WTC11 (cell line): ENCODE measurements at places on chromosomes 5 and 9. TPM values are rescaled to one million over a fixed set of nuclear protein-coding genes. Genes with fewer than 3 reads are reported as not detected.

The FSTL4 gene
- total RNA-seq, result 5.0 to 6.6 TPM (median 6.1 TPM) in 3 replicates

The MEGF10 gene
- total RNA-seq, result 17.9 to 24.5 TPM (median 20.8 TPM) in 3 replicates

DNA sequence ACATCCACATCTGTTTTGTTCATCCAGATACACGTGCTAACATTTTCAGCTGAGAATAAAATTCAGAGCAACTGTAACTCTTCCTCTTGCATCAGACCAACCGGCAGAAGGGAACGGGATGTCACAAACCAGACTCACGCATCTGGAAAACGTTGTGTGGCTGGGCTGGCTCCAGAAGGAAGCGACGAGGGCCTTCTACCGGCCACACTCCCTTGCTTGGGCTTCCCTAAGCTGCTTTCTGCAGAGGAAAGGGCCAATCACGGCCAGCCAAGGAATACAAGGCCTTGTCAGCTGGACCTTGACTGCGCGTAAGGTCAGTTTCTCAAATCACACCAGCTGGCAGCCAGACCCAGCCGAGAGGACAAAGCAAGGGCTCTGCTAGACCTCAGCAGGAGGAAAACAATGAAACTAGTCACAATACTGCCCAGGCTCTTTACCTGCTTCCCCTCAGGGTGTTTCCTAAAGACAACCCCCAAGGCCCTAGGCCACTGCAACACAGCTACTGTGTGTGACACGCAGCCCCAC is 106.1 kb downstream of the THBS4 start:
- H3K4me3 ChIP-seq, result peak overlapping the region; percentile 40
- H3K4me1 ChIP-seq, result peaks cover 82% of the 10 kb centered on the region
- peak overlapping the region; percentile 100 for H3K27ac ChIP-seq
- H3K27me3 ChIP-seq, result no peaks in the 10 kb centered on the region
- peaks cover 22% of the 10 kb centered on the region for H3K36me3 ChIP-seq
- DNase-seq, result peak; percentile 72

DNA sequence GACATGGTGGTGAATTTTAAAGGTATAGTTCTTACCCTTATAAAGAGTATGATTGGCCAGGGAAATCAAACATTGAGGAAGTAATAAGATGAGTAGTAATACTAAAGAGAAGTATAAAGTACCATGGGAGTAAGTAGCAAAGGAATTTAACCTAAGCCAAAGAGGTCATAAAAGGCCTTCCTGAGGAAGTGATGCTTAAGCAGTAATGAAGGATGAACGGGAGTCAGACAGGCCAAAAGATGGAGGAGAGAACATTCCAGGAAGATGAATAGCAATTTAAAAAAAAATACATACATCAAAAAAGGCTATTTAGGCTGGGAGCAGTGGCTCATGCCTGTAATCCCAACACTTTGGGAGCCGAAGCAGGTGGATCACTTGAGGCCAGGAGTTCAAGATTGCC is 29.0 kb downstream of the KLHL3 start:
- H3K27me3 ChIP-seq, result no peaks in the 10 kb centered on the region
- H3K4me1 ChIP-seq, result no peaks in the 10 kb centered on the region
- no peak overlapping the region for H3K4me3 ChIP-seq
- no peak overlapping the region for H3K27ac ChIP-seq
- no peak for DNase-seq

GRCh38 chr5:137800700-137801411 is 46.7 kb upstream of the HNRNPA0 start:
- H3K4me3 ChIP-seq, result no peak overlapping the region
- no peak overlapping the region for H3K27ac ChIP-seq
- H3K36me3 ChIP-seq, result no peaks in the 10 kb centered on the region
- DNase-seq, result no peak
- H3K27me3 ChIP-seq, result no peaks in the 10 kb centered on the region
- no peaks in the 10 kb centered on the region for H3K4me1 ChIP-seq
